ENCODE measurements at places on chromosomes 16 and 17.

GRCh38 chr17:36152639-36153120 is 23.8 kb downstream of the TBC1D3B start:
- no peak for DNase-seq

DNA sequence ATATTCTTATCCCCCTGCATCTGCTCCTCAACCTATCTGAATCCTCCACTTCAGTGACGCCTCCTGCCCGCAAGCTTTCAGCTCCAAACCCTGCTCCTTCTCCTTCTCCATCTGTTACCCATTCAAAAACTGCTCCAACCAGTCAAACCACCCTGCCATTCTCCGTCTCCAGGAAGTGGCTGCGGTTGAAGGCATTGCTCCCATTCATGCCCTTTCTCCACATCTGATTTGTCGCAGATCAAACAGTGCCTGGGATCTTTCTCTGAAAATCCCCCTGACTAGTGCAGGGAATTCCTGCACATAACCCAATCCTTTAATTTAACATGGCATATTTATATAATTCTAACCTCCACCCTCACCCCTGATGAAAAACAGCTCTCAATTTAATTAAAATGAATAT is 56.3 kb downstream of the SLFN5 start:
- DNase-seq = no peak

DNA sequence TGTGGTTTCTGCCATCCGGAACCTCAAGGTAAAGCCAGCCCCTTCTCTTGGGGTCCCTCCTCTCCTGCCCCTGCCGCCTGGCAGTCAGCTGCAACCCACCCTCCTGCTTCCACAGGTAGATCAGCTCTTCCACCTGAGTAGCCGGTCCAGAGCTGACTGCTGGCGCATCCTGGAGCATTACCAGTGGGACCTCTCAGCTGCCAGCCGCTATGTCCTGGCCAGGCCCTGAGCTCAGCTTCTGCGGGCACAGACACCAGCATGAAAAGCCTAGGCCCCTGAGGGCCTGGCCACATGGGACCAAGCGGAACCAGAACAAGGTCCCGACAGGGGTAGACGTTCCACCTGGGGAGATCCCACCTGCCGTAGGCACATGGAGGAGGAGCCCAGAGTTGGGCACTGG is 5.5 kb downstream of the PLSCR3 start:
- DNase-seq = no peak

GRCh38 chr16:3468501-3468900 is 25.0 kb downstream of the NAA60 start:
- no peak for DNase-seq

GRCh38 chr17:31580706-31581490 is 189.4 kb downstream of the RAB11FIP4 start:
- peak; percentile 57 for DNase-seq

- DNase-seq = no peak
Measured at GRCh38 chr17:43069368-43069898, 44.4 kb downstream of the RND2 start.

DNA sequence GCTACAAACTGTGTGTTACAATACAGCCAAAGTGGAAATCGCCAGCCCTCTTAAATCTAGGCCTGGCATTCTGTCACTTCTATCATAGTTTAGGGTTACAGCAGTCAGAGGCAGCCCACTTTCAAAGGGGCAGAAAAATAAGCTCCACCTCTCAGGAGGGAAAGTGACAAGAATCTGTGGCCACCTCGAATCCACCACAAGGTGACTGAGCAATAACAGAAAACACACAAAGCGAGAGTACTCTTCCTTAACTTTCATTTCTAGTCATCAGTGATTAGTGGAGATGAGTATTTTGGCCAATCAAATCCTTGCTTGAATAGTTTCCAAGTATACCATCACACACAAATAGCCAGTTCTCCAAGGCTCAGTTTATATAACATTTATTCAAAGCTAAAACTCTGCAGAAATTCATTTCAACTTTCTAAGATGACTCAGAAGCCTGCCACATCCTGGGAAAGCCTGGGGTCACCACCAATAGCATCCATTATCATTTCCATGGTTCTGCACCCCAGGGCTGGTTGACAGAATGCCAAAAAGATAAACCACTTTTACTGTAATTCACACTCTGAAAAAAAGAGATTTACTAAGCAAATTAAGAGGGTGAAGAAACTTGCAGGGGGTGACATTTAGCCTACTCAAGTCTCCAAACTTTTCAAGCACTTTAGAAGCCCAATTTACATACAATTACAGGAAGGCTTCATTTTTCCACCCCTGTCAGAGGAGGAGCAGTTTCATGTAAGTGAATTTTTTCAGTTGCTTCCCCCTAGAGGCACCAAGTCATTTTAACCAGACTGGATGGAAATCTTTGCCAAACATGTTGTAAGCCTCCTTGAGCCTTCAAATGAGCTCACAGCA is 66.8 kb downstream of the SALL1 start:
- DNase-seq = no peak
